SK-MEL-5 (cell line): ENCODE measurements at places on chromosomes 6 and 20. TPM values are rescaled to one million over a fixed set of nuclear protein-coding genes. Genes with fewer than 3 reads are reported as not detected.

The TUBB2B gene
- 26.6 and 28.6 TPM in 2 replicates for total RNA-seq

GRCh38 chr20:9311132-9311531 lies 203.3 kb upstream of the LAMP5 start:
- DNase-seq, result no peak

DNA sequence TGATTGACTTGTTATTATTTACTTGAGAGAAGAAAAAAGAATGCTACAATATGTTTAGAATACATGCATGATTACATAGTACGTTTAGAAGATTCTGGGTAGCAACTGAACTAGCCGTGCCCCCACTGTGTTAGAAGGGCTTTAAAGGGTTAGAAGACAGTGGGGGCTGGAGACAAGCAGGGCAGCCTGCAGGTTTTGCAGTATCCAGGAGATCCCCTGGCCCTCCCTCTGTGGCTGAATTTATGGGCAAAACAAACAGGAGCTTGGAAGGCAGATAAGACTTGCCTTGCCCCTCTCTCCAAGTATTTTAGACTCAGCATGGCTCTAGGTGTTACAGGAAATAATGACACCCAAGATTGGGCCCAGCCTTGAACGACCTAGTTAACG lies 179.2 kb downstream of the CLIC5 start:
- DNase-seq, result no peak

The DDO gene
- total RNA-seq, result 1.7 and 2.3 TPM in 2 replicates
